ENCODE measurements at places on chromosomes 2 and 18. TPM values are rescaled to one million over a fixed set of nuclear protein-coding genes. Genes with fewer than 3 reads are reported as not detected.

CPLX4 gene
- total RNA-seq: not detected

CHMP3 gene
- 80.5 TPM for total RNA-seq

LGALSL gene
- 10.6 TPM for total RNA-seq

CHRNG gene
- total RNA-seq: not detected

METTL4 gene
- 5.0 TPM for total RNA-seq

VAMP8 gene
- 99.9 TPM for total RNA-seq

TUBA4B gene
- total RNA-seq: not detected

SMYD1 gene
- total RNA-seq: not detected

CD207 gene
- not detected for total RNA-seq

RAD51AP2 gene
- 0.04 TPM for total RNA-seq

DSG4 gene
- under 0.01 TPM for total RNA-seq

SIX2 gene
- total RNA-seq: not detected

REG3A gene
- total RNA-seq: not detected

MC5R gene
- not detected for total RNA-seq

RAX gene
- total RNA-seq: not detected

FEV gene
- not detected for total RNA-seq

LCT gene
- 0.04 TPM for total RNA-seq

CCDC178 gene
- not detected for total RNA-seq

M1AP gene
- not detected for total RNA-seq

VIT gene
- total RNA-seq: 0.27 TPM

ZDBF2 gene
- 2.5 TPM for total RNA-seq

FBXO36 gene
- 3.7 TPM for total RNA-seq

TAF4B gene
- 7.8 TPM for total RNA-seq

NEUROD1 gene
- total RNA-seq: not detected

GKN1 gene
- not detected for total RNA-seq

ACKR3 gene
- 1.4 TPM for total RNA-seq

SERPINB11 gene
- total RNA-seq: not detected

ZBTB7C gene
- total RNA-seq: 0.04 TPM

TRABD2A gene
- 0.87 TPM for total RNA-seq

MAP4K3 gene
- total RNA-seq: 9.6 TPM

PER2 gene
- total RNA-seq: 6.8 TPM

ANKRD39 gene
- 19.5 TPM for total RNA-seq
